Activated naive CD8-positive, alpha-beta T cell treated with anti-CD3 and anti-CD28 coated beads for 36 hours (primary cell): ENCODE measurements at places on chromosomes 1 and 21. TPM values are rescaled to one million over a fixed set of nuclear protein-coding genes. Genes with fewer than 3 reads are reported as not detected.

GRCh38 chr1:154813846-154814505 is 56.1 kb downstream of the KCNN3 start:
- no peak for DNase-seq
- H3K4me1 ChIP-seq: peaks cover 14% of the 10 kb centered on the region
- H3K4me3 ChIP-seq: no peak overlapping the region
- H3K27me3 ChIP-seq: no peaks in the 10 kb centered on the region

Gene NPR1
- not detected for total RNA-seq

- H3K4me3 ChIP-seq: no peak overlapping the region
- no peak for DNase-seq
- no peaks in the 10 kb centered on the region for H3K36me3 ChIP-seq
- H3K27me3 ChIP-seq: peaks cover 4% of the 10 kb centered on the region
- no peaks in the 10 kb centered on the region for H3K4me1 ChIP-seq
- no peak overlapping the region for H3K27ac ChIP-seq
Observed at GRCh38 chr1:4402032-4402431, 252.4 kb upstream of the AJAP1 start.

- no peaks in the 10 kb centered on the region for H3K27me3 ChIP-seq
- no peaks in the 10 kb centered on the region for H3K36me3 ChIP-seq
- no peaks in the 10 kb centered on the region for H3K4me1 ChIP-seq
- DNase-seq: no peak
- H3K27ac ChIP-seq: no peak overlapping the region
Observed at GRCh38 chr1:192395895-192396294, 79.1 kb downstream of the RGS21 start.

Gene THEM5
- not detected for total RNA-seq

- H3K4me1 ChIP-seq: peaks cover 5% of the 10 kb centered on the region
- H3K36me3 ChIP-seq: peaks cover 13% of the 10 kb centered on the region
- no peak overlapping the region for H3K27ac ChIP-seq
- H3K27me3 ChIP-seq: no peaks in the 10 kb centered on the region
- H3K4me3 ChIP-seq: no peak overlapping the region
Observed at GRCh38 chr1:95023399-95024043, 49.2 kb downstream of the ALG14 start.

DNA sequence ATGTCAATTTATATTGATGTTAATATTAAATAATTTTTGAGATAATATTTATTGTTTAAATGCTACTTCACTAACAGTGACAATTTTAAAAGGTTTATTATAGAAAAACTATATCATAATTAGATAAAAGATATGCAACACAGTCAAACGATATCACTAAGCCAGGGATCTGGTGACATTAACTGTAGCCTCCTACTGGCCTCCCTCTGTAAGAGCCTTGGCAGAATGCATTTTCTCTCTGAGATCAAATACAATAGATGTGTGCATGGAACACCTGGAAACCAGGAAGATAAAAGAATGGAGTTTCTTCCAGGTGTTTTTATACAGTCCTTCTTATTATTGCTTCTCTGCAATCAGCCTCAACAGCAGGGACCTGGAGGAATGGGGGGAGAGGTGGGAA is 1762.1 kb downstream of the BRINP3 start:
- no peak overlapping the region for H3K4me3 ChIP-seq
- no peaks in the 10 kb centered on the region for H3K4me1 ChIP-seq
- no peak for DNase-seq

DNA sequence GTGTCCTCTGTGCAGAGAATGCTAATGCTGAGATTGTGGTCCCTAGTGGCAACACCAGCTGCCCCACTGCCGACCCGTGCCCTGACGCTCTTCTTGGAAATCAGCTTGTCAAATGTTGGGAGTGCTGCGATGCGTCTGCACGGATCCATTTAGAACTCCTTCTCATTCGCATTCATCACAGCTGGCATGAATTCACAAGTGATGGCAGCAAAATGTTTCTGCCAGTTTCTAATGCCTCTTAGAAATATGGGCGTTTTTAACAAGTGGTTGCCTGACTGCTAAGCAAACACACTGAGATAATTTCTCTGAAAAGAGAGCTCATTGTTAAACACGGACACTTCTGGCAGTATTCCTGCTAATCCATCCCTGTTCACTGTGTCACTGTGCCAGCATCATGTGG is 131.9 kb upstream of the KCNJ6 start:
- H3K27me3 ChIP-seq: peaks cover 27% of the 10 kb centered on the region
- no peaks in the 10 kb centered on the region for H3K4me1 ChIP-seq
- no peak overlapping the region for H3K27ac ChIP-seq
- H3K36me3 ChIP-seq: no peaks in the 10 kb centered on the region
- DNase-seq: no peak

GRCh38 chr1:198880818-198881597 is 242.2 kb downstream of the PTPRC start:
- H3K4me3 ChIP-seq: no peak overlapping the region
- no peak for DNase-seq
- H3K36me3 ChIP-seq: peaks cover 28% of the 10 kb centered on the region

GRCh38 chr1:12309783-12310742 is 80.2 kb downstream of the VPS13D start:
- peaks cover 33% of the 10 kb centered on the region for H3K36me3 ChIP-seq
- no peak overlapping the region for H3K27ac ChIP-seq
- no peaks in the 10 kb centered on the region for H3K27me3 ChIP-seq
- no peak for DNase-seq

DNA sequence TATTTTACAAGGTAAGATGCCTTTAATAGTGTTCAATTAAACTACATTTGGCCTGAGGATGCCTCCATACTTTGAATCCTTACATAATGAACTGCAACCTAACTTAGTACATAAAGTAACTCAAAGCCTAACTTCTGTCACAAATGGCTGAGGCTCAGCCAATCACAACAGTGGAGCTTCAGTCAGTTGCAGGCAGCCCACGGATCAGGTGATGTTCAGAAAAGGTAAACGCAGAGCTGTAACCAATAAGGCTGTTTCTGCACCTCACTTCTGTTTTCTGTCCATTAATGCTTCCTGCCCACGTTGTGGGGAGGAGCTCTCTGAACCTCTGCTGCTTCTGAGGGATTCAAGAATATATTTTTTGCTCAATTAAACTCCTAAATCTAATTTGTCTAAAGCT is 94.8 kb upstream of the KIAA0040 start:
- peak; percentile 20 for DNase-seq
- H3K27ac ChIP-seq: peak overlapping the region; percentile 51
- peaks cover 13% of the 10 kb centered on the region for H3K4me1 ChIP-seq
- no peaks in the 10 kb centered on the region for H3K36me3 ChIP-seq
- H3K4me3 ChIP-seq: no peak overlapping the region
- peaks cover 8% of the 10 kb centered on the region for H3K27me3 ChIP-seq
